ENCODE measurements at places on chromosomes 12 and 14.
A peak's percentile ranks its signal among the peaks of the same experiment; 100 is the strongest.

GRCh38 chr12:131640525-131640924 is 70.4 kb upstream of the SFSWAP start:
- no peak for DNase-seq

GRCh38 chr12:45336331-45336730 is 120.4 kb downstream of the ANO6 start:
- no peak for DNase-seq

GRCh38 chr14:97796511-97796910 is 999.3 kb downstream of the VRK1 start:
- DNase-seq = no peak

DNA sequence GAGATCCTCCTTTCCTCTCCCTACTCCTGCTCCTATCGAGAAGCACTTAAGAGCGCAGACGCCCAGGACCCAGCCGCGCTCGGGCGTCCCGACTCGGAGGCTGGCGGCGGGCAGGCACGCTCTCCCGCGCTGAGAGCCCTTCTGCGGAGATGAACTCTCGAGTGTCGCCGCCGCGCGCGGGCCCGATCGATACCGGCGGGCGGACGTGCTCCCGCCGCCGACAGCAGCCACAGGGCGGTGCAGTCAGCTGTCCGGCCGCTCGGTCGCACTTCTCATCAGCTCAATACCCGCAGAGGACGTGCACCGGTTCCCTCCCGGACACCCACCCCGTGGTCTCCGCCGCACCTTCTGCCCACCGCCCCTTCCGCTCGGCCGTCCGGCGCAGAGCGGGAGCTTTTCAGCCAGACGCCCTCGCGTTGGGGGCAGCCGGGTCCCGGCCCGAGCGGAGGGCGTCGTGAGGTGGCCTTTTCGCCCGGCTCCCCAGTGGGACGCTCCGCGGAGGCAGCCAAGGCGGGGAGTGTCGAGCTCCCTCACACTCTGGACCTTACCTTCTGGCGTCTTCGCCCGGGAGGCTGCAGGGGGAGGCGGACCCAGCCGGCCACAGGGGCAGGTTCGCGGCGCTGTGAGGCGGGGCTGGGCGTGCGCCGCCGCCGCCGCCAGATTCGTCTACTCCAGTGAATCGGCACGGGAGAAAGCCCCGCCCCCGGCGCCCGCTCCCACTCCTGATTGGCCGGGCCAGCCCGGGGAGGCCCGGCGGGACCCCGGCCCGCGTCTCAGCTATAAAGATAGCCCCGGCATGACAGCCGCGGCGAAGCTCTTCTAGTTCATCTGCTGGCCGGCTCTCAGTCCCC is at the start of gene INSM2:
Gene INSM2, plus strand, starts transcription at position 808 of the 851 bp plus-strand sequence. CDS start 89 bp downstream, outside the sequence.
- DNase-seq = peak; percentile 42

DNA sequence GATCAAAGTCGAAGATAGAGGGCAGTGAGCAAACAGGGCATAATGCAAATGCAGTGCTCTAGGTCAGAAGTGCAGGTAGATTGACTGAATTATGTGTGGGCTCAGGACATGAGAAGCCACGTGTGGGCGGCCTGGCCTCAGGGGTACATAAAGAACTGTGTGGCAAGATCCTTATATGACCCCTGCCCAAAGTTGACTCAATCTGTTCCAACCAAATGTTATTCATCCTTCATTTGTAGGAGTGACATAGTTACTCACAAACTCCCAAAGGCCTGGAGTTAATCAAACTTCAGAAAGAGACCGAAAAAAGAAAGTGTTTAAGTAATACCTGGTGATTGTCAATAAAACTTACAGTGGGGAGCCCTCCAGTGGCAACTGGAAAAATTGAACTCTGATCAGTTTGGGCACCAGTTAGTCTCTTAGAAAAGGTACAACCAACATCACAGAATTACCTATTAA is 150.4 kb upstream of the FAR2 start:
- no peak for DNase-seq

DNA sequence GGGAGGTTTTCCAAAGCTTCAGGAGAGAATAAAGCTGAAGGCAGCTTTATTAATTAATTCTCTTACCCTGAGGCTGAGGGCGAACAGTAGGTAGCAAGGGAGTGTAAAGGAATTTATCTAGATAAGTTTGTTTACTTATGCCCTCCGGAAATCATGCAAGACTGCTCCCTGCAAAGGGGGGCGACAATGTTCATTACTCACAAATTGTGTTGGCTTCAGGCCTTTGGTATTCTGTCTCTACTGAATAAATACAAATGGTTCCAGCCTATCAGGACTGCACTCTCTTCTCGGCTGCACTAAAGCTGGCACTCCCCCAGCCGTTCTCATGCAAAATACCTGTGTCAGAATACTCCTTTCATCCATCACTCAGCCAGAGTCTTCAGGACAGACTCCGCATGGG is 120.8 kb downstream of the PPHLN1 start:
- DNase-seq = no peak

DNA sequence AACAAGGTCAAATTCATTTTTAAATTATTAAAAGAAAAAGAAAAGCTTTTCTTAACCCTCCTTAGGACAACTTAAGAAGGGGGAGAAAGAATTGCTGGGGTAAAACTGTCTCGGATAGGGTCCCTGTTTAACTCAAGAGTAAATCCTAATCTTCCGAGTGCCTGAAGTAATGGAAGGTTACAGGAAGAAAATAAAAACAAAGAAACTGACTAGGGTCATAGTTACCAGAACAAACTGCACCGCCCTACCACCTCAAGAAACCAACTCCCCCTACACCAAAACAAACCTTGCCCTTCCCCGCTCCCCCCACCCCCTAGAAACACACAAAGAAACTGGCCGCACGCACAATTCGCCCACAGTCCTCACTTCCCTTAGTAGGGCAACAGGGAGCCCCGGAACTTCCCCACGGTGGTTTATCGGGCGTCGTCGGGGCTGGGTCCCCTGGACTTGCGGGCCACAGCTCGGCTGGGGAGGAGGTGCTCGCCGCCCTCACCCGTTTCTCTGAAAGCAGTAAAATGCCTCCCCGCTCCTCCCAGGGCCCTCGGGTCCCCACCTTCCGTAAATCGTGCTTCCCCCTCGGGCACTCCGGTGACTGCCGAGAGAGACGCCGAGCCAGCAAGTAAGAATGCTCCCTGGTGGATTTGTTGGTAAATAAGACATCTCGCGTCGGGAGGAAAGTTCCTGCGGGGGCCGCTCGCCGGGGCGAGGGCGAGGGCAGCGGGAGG is 2.4 kb downstream of the SINHCAF start:
- DNase-seq = no peak

GRCh38 chr12:62191491-62192179 is 68.6 kb upstream of the USP15 start:
- no peak for DNase-seq

- peak; percentile 20 for DNase-seq
These were observed 69.4 kb downstream of the ATXN2 start for GRCh38 chr12:111529424-111530368.

DNA sequence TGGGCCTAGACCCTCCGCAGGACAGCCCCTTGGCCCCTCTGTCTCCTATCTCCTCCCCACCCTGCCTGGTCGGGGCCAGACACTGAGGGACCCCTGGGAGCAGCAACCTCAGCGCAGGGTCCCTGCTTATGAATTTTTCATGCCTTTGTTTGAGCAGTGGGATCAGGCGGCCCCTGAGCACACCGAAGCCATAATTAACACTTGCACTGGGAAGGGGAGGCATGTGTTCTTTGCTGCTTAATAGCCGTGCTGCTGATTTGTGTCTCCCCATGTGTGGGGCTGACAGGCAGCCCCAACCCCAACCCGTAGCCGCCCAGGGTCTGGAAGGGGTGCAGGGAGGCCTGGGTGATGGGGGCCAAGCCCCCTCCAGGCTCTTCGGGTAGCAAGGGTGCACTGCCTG is 52.7 kb downstream of the FBRSL1 start:
- no peak for DNase-seq

DNA sequence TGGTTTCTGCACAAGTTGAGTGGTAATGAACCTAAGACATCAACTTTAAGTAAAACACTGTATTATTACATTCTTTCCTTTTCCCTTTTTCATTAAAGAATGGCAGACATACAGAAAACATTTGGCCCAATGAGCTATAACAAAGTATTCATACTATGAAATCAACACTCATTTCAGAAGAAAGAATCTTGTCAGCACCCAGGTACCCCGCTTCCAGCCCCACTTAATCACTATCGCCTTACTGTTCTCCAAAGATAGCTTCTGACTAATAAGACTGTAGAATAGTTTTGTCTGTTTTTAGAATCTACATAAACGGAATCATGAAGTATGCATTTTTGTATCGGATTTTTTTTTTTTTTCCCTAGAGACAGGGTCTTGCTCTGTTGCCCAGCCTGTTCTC is 9.5 kb downstream of the CNTN1 start:
- DNase-seq = no peak

GRCh38 chr12:59619461-59620240 is 23.8 kb downstream of the SLC16A7 start:
- DNase-seq = no peak

DNA sequence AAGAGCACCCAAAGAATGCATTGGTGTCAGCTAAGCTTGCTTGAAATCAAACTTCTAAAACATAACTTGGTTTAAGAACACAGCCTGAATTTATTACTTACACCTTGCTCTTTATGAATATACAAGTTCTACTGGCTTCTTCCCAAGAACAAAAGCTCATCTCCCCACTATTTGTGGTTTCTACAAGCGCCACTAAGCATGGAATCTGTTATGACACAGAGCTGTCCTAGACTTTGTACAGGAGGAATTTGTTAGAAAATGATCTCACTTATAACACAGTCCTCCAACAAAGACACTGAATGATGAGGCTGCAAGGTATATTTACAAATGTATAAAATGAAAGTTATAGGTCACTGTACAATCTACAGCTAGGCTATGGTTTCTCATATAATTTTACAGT is 452.1 kb downstream of the BCAT1 start:
- DNase-seq = no peak

DNA sequence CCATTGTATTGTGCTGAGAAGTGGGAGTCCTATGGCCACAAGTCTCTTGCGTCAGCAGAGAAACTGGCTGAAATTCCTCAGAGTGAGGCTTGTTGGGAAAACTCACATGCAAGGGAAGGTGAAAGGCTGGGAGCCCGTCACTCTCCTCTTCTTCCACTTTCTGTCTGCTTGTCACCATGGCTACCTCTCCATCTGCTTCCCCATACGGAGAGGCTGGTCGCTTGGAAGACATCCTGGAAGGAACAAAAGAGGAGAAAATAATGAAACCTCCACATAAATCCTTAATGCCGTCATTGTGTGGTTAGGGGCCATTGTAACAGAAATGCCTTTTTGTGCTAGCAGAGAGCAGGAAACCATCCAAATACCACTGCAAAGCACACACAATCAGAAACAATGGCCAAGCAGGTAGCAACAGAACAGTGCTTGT is 53.7 kb downstream of the SOX5 start:
- no peak for DNase-seq
